ENCODE measurements at places on chromosomes 5 and 9.

- DNase-seq = no peak
Observed at GRCh38 chr5:75756211-75756610, 39.0 kb upstream of the POC5 start.

DNA sequence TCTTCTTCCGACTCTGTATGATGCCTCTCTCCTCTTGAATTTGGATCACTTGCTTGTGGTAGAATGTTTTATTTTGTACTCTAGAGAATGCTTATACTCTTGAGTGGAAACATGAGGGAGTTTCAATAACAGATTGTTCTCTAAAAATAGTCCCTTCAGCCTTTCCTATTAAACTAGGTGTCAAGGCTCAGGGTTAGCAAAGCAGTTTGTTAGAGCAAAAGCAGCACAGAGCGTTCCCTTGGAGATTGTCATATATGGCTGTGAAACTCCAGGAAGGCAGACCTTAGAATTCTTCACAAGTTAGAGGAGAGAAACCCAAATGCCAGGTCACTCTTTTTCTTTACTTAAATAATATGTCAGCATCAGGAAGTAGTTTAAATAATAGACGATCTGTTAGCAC lies 33.0 kb downstream of the MAMDC2 start:
- no peak for DNase-seq

GRCh38 chr5:124515497-124516245 lies 230.8 kb downstream of the ZNF608 start:
- DNase-seq = no peak

DNA sequence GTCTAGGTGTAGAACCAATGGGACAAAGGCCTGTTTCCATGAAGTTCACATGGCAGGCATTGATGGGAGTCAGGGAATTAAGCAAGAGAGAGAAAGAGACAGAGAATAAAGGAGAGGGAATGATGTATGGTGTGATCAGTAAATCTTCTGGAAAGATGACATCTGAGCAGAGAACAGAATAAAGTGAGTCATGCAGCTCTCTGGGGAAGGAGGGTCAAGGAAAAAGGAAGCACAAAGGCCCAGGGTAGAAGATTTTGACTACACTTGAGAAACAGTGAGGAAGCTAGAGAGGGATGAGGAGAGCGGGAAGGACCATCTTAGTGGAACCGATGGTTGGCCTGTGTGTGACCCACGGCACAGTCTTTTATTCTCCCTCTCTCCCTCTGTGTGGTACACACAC lies 425.9 kb downstream of the SPOCK1 start:
- DNase-seq = no peak

- DNase-seq = no peak
Observed at GRCh38 chr9:124084087-124084486, 72.5 kb downstream of the LHX2 start.

- DNase-seq = no peak
Observed at GRCh38 chr5:40396317-40396716, 283.4 kb upstream of the PTGER4 start.

DNA sequence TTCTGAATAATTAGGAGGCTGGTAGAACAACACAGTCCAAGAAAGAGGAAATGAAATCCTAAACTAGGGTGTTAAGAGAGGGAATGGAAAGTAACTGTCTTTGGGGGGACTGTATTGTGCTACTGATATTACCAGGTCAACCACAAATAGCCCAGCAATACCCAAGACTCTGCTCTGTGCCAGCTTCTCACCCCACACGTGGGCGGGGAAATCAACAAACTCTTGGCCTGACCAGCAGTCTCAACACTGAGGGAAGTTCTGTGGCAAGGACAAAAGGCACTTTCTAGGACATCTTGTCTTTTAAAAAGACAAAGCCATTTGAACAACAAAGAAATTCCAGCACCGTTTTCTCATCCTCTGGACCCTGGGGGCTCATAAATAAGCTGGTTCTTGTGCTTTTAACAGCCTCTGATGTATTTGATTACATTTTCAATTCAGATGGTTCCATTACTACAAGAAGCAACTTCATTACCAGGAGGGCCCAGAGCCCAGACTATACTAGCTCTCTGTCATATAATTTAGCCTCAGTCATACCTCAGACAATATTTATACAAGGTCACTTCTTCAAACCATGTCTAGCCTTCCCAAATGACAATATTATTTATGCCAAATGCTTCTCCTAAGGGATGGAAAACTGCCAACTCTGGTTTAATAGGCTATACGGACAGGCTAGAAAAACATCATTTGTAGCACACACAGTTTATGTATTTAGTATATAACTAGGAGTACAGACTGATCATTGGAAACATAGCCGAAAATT lies 297.8 kb downstream of the CWC27 start:
- no peak for DNase-seq

GRCh38 chr9:93437996-93438395 lies 13.5 kb upstream of the FAM120A start:
- DNase-seq = no peak

DNA sequence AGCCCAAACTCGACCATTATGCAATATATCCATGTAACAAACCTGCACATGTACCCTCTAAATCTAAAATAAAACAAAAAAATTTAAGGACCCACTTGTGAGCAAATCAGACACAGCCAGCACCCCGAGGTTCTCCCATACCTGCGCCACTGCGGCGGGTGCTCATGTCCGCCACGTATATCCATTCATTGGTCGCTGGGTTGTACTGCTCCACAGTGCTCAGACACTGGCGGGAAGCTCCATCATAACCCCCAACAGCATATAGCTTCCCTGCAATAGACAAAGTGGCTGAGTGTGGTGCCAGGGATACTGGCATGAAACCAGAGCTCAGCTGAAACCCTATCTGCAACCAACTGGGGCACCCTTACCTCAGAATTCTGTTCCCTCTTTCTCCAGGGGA lies 102.0 kb downstream of the KLHL3 start:
- DNase-seq = no peak

DNA sequence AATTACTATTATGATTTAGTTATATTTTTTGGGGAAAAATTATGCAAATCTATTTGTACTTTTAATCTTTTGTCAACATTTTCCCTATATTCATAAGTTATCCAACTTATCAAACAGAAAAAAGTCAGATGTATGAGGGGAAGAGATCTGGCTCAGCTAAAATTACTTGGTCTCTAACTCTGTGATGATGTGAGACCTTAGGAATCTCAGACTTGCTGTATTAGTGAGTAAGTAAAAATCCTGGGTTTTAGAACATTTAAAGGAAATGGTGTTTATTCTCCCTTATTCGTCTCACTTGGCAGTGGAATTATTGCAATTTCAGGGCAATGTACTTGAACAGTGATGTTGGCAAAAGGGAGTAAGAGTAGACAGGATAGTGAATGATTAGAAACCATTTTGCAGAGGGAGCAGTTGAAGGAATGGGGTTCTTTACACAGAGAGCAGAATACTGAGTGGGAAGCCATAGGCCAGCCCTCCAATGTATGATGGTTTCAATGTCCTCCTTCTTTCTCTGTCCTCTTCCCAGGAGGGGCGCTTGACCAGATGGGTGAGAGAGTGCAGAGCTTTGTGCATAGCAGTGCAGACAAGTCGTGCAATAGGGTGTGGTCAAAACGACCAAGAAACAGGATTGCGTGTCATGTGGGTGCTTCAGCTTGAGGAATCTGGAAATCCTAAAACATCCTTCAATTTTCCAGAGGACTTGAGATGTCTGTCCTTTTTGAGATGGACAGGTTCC lies 91.7 kb downstream of the TENT4A start:
- DNase-seq = no peak

DNA sequence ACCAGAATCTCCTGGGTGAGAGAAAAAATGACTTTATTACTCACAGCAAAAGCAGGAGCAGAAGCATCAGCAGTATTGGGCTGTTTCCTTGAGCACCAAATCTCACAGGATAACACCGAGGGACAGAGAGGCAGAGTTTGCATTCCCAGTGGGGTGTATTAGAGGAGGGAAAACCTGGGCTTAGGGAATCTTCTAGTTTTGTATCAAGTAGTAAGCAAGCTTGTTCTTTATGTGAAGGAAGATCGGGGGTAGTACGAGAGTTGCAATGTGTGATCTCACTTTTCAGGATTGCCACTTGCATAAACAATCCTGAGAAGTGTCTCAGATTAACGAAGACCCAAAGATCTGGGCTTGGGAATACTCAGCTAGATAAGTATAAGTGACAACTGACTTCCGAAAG lies 1163.0 kb downstream of the TAF11L14 start:
- no peak for DNase-seq

Measured in NCI-H526 treated with DMSO at 0.1 percent for 48 hours (cell line).